Sigmoid colon (tissue), 7 donors: ENCODE measurements at places on chromosomes 5 and 9. TPM values are rescaled to one million over a fixed set of nuclear protein-coding genes. Genes with fewer than 3 reads are reported as not detected.

Gene BTNL8
- not detected for total RNA-seq

Gene GRXCR2
- total RNA-seq = not detected

Gene TRMO
- 25.7 TPM for total RNA-seq

Gene SLC4A9
- not detected for total RNA-seq

Gene PCDHGA7
- 8.2 TPM for total RNA-seq

Gene DIPK1B
- total RNA-seq = 9.6 TPM

Gene NR4A3
- 1.1 TPM for total RNA-seq

Gene MEIKIN
- total RNA-seq = not detected

Gene SPATA31D4
- total RNA-seq = not detected

Gene IL9
- total RNA-seq = not detected

Gene ZMAT2
- 28.0 TPM for total RNA-seq

Gene IL5
- not detected for total RNA-seq

Gene MLANA
- total RNA-seq = not detected

Gene ANKRD55
- total RNA-seq = 1.9 TPM

Gene PAPPA
- 4.3 TPM for total RNA-seq

Gene MAMDC4
- total RNA-seq = 0.71 TPM

Gene CDC20B
- not detected for total RNA-seq

Gene BAAT
- total RNA-seq = not detected

Gene GCNT4
- 3.0 TPM for total RNA-seq

Gene FGF10
- total RNA-seq = 28.8 TPM

Gene SCAI
- 5.4 TPM for total RNA-seq

Gene TMEM232
- total RNA-seq = 8.7 TPM

Gene PRLR
- 0.95 TPM for total RNA-seq

Gene TLX3
- not detected for total RNA-seq

Gene FOXD4L6
- total RNA-seq = not detected

Gene ADAMTSL2
- 0.33 TPM for total RNA-seq

Gene SETD9
- 23.7 TPM for total RNA-seq

Gene HMCN2
- total RNA-seq = 13.2 TPM

Gene KCNIP1
- 2.8 TPM for total RNA-seq

Gene TTC16
- total RNA-seq = not detected

Gene PKD2L2
- total RNA-seq = not detected

Gene RCL1
- total RNA-seq = 21.0 TPM

Gene PCDHGA12
- 14.1 TPM for total RNA-seq

Gene GGTA1
- 5.5 TPM for total RNA-seq

Gene FBP2
- not detected for total RNA-seq

Gene SPATA31E1
- total RNA-seq = not detected

Gene SPINK4
- not detected for total RNA-seq
